ENCODE measurements at places on chromosomes 7 and 10.

DNA sequence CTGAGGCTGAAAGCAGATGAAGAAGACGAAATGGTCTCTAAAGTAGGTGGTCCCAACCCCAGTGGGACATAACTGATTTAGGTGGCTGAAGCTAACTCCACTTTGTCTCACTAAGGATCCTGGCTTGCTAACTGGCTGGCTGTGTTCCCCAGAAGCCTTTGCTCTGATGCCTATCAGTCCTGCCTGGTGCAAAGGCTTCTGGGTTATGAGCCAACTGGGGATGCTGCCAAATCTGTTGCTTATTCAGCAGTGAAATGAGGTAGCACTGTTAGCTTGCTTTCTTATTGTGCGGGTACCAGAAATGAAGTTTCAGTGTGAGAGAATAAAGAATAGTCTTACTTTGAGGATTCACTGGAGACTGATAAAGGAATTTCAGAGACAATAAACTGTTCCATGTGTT, 18.1 kb downstream of the PRKG1 start:
- peak; percentile 50 for DNase-seq

GRCh38 chr10:125146791-125147579, 13.4 kb downstream of the CTBP2 start:
- peak; percentile 78 for DNase-seq

DNA sequence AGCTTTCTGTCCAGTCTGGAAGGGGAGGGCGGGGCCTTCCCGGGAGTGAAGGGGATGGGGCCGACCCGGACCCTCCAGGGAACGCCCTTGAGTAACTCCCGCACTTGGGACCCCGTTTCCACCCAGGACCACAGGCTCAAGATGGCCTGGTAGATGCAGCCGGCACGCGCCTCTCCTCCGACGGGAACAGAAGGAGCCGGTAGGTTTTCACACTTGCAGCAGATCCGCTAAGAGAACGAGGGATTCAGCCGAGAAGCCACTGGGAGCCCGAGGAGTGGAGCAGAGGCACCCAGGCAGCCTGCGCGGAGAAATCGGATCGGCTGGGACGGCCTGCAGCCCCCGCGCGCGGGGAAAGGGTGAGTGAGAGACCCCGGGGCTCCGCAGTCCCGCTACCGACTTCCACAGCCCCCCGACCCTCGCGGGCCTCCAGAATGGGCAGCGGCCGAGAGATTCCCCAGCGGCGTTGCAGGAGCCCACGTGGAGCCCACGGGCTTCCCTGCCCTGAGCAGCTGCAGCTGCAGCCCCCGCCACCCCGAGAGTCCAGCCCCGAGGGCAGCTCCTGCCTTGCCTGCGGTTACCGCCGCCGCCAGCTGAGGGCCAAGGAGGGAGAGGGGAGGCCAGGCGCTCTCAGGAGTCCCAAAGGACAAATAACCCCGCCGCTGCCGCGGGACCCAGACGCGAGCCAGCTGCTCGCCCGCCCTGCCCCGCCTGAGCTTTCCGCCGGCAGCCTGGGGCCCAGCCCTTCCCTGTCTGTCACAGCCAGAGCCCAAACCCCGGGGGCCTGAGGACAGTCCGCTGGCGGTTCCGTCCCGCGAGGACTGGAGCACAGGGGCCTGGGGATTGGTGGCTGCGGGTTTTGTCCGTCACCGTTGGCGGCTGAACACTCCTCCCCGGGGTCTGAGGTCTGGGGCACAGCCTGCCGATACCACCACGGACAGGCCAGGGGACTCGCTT, 21.8 kb downstream of the IFT22 start:
- no peak for DNase-seq

DNA sequence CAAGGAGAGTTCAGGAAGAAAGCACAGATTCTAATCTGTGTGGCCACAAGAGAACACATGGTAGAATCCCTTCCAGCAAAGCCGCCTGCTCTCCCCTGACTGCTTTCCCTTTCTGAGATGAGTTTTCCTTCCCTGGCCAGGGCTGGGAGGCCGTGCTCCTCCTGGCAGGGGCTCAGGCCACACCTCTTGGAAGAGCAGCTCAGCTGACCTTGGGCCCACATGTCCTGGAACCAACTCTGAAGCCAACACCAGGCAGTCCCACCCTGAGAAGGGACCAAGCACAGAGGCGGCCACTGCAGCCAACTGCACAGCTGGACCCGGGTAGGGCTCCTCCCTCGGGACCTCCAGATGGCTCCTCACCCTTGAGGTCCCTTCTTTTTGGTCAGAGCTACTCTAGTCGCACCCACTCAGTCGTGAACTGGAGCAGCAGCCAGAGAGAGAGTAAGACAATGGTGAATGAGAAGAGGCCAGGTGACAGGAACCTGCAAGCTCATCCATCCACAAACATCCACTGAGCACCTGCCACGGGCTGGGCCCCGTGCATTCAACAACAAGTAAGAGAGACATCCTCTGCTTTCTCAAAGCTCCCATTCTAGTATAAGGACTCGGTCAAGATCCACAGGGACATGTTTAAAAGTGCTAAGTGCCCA, 40.3 kb downstream of the FAM53B start:
- peak; percentile 44 for DNase-seq

GRCh38 chr10:133087045-133087678, 562 bp upstream of the ADGRA1 start:
- DNase-seq = no peak

DNA sequence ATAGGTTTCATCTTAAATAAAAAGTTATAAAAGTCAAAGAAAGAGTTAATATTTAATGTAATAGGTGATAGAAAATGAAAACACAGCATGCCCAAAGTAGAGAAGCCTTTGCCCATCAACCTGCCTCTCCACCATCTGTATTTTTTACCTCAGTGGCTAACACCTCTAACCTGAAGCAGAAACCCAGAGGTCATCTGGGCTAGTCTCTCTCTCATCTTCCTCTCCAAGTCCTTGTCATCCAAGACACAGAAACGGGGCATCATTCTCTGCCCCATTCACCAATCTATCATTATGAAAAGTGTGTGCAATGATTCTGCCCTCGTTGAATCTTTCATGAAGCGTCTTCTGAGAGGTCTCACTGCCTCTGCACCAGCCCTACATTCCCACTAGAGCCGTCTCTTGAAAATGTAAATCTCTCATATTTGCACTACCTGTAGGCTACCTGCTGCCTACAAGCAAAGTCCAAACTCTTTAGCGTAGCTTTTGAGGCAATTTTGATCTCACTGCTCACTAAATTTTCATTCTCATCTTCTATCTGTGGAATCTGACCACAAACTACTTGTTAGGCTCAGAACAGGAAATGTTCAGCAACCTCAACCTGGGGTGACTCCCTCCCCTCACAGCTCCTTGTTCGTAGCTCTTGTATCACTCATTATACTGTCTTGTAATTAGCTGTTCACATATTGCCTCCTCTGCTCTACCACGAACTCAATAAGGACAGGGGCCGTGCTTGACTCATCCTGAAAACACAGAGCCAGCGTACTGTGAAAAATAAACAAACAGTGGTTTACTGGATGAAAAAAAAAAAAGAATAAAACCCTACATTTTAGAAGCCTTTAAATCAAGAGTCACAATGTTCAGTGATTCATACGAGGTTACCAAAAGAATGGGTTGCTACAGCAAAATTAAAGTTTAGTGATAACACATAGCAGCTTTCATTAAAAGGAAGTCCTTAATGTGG, 83.1 kb downstream of the CTNNA3 start:
- DNase-seq = peak; percentile 58

DNA sequence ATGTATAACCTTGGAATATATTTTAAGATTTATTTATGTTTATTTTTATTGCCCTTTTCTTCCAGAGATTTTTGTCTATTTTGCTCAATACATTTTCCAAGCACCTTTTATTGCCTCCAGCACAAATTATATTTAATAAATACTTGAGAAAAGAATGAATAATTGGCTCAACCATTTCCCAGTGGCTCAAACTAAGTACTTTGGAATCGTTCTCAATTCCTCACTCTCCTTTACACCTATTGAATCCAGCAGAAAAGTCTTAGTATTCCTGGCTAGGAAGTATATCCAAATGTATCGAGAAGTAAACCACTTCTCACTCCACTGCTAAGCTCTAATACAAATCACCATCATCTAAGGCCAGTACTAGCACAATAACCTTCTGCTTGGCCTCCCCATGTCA, 276.1 kb downstream of the NEBL start:
- no peak for DNase-seq

DNA sequence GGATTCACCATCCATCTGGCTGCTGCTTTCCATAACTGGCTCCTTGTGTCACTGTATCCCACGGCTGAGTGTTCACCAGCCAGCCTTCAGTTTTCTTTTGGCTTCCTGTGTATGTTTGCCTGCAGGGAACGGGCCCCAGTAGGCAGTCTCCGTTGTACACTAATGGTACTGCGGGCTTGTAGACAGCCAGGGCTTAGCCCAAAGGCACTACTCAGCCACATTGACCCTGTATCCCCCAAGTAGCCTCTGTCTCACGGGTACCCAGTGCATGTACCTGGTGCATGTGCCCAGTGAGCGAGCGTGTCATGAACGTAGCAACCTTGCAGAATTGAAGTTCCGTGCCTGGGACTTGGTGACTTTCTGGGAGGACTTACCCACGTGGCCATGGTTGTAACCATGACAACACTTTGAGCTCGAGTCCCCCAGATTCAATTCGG, 6.1 kb downstream of the PFKFB3 start:
- peak; percentile 18 for DNase-seq

GRCh38 chr10:103661198-103661950, 167.9 kb downstream of the NEURL1 start:
- DNase-seq = peak; percentile 95

DNA sequence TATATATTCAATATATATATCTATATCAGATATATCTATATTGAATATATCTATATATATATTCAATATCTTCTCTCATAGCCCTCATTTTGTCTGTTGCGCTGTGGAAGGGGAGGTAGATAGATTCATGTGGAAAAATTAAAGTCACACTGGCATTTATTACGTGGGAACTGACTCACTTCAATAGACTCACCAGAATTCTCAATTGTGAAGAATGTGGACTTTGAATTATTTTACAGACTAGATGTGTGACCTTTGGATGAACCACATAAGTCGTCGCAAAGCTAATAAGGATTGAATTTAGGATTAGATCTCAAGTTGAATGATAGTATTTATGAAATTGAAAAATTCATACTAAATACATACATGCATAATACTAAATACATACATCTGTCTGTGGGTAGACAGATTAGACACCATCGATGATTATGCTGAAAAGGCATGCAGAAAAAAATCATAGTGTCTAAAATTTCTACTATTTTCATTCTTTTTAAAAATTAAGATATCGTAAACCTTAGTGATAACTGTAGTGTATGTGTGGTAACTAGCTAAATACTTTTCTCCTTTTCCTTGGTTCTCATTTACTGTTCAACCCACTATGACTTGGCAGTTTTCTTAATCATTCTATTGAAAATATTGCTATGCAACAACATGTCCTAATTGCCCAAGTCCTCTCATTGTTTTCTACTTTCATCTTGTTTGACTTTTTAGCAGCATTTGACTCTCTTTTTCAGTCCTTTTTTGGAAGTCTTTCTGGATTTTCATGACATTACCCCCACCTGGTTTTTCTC, 61.8 kb upstream of the A1CF start:
- DNase-seq = peak; percentile 11

- DNase-seq = no peak
Observed at GRCh38 chr10:110759523-110759922, 112.2 kb upstream of the PDCD4 start.

GRCh38 chr10:35416619-35417312, 80.5 kb downstream of the CCNY start:
- DNase-seq = no peak

- peak; percentile 87 for DNase-seq
Observed at GRCh38 chr10:97701438-97702069, 12.0 kb upstream of the MARVELD1 start.

- no peak for DNase-seq
Observed at GRCh38 chr7:23210506-23210905, 28.7 kb downstream of the NUP42 start.

DNA sequence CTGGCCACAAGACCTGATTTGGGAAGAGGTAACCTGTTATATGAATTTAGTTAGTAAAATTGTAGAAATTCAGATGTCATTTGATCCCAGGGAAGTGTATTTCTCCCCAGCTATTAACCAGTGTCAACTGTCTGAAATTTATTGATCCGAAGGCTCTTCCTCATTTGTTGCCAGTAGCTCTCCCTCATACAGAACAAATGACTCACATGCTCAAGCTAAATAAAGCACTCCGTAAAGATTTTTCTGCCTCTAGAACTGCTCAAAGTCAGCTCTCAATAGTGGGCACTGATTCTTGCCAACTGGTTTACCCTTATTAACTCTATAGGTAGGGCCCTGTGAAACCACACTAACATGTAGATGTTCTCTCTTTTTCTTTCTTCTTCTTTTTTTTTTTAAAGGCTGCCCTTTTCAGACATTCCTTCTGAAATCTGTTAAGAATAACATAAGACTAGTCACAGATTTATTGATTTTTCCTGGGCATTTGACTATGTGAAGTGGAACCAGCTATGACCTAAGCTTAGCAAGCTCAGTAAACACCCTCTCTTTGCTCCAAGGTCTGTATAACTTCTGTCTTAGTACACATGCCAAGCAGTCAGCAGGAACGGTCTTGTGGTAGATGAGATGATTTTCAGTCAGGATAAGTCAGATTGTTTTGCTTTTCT, 21.8 kb downstream of the RPA3 start:
- DNase-seq = peak; percentile 81

- peak; percentile 34 for DNase-seq
Observed at GRCh38 chr7:80807166-80807900, 111.5 kb downstream of the SEMA3C start.

- DNase-seq = peak; percentile 73
Observed at GRCh38 chr10:103884681-103885139, 29.3 kb upstream of the SH3PXD2A start.

GRCh38 chr10:60170250-60170649, 219.4 kb downstream of the ANK3 start:
- peak; percentile 59 for DNase-seq

- DNase-seq = no peak
Observed at GRCh38 chr10:127612-128432, 7.4 kb upstream of the ZMYND11 start.

DNA sequence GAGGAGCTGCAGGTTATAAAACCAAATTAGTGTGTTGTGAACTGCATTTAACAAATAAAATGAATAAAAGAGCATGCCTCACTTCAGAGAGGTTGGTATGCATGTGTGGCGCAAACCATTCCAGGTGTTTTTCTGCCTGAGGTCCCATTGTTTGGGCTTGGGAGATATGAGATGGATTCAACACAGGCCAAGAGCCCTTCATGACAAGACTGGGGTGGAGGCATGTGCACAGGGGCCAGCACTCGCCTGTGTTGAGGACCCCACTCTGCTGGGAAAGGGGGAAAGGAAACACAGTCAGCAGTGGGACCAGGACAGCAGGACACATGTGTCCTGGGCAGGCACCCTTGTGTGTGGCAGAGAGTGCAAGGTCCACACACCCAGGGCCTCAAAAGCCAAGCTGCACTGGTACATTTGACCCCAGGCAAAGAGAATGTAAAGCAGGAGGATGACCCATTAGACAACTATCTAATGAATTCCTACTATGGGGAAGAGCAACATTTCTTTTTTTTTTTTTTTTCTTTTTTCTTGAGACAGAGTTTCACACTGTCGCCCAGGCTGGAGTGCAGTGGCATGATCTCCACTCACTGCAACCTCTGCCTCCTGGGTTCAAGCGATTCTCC, 9.2 kb upstream of the SLC18A3 start:
- DNase-seq = peak; percentile 16
